HS-5 (cell line): ENCODE measurements at places on chromosomes 16 and 17.

DNA sequence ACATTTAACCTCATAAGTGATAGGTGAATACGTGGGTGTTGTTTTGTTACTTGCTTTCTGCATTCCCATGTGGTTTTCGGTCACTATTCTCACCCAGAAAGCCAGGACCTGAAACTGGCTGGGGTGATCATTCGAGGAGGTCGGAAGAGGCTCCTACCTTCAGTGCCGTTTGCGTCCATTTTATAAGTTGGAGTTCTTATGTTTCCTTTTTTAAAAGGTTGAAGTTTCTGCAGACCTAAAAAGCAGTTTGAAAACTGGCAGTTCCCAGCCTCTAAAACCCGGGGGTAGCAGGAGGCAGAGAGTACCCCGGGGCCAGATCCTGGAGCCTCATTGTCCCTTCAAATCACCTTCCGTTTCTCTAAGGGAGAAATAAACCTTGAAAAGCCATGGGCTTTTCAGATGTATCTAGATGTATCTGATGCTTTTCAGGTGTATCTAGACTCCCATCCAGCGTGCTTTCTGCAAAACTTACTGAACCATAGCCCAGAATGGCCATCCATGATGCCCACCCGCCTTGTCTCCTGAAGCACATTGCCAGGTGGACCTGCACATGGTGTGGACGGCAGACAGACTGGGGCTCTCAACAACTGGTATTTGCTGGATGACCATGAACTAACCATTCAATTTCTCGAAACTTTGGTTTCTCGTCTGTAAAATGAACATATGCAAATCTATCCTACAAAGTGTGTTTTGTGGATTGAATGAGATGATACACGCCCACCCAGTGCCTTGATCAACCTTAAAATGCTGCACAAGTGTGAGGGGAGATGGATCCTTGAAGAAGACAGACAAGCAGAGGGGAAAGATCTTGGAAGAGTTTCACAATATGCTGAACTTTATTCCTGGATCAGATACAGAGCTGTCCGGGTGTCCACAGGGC lies 1.3 kb downstream of the NLRC5 start:
- DNase-seq = no peak

GRCh38 chr16:66800856-66801255 lies 528 bp downstream of the TERB1 start:
- DNase-seq = no peak

GRCh38 chr17:77208217-77208808 lies 67.5 kb downstream of the SEC14L1 start:
- no peak for DNase-seq

DNA sequence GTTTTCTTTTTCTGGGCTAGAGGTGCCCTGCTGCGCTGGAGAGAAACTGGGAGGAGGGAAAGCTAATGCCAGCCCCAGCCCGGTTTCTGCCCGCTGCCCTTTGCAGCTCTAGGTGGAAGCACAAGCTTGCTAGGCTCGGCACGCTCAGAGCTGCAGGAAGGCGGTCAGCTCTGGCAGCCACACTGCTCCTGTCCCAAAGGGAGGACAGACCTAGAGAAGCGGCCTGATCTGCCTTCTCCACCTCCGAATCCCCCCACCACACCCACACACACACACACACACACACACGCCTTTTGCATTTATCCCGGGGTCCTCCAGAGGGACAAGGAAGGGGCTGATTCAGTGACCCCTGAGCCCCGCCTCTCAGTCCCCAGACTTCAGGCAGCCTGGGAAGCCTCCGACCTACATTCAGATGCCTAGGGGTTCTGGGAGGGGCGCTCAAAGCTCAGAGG lies 418.1 kb downstream of the SOX9 start:
- no peak for DNase-seq

DNA sequence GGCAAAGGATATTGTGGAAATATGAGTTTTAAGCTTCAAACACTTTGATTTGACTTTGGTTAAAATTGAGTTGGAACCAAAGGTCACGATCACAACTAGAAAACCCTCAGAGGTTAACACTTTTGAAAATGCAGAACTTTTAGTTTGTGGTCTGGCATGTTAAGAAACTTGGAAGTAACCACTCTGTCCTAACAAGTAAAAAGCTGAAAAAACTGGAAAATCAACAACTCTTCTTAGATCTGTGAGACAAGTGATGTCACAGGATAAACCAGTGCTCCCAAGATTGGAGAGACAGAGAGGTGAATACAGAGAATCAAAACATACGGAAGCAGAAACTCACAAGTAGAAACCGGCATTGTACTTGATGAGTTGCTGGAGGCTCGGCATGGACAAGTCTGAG lies 17.4 kb downstream of the MFSD6L start:
- no peak for DNase-seq

- no peak for DNase-seq
Measured at GRCh38 chr16:77048085-77048484, 142.9 kb upstream of the MON1B start.

GRCh38 chr16:11721781-11722467 lies 20.7 kb downstream of the TXNDC11 start:
- no peak for DNase-seq

GRCh38 chr16:68659412-68660358 lies 14.6 kb downstream of the CDH3 start:
- DNase-seq = no peak

GRCh38 chr16:66294507-66294906 lies 72.0 kb upstream of the CDH5 start:
- DNase-seq = no peak

DNA sequence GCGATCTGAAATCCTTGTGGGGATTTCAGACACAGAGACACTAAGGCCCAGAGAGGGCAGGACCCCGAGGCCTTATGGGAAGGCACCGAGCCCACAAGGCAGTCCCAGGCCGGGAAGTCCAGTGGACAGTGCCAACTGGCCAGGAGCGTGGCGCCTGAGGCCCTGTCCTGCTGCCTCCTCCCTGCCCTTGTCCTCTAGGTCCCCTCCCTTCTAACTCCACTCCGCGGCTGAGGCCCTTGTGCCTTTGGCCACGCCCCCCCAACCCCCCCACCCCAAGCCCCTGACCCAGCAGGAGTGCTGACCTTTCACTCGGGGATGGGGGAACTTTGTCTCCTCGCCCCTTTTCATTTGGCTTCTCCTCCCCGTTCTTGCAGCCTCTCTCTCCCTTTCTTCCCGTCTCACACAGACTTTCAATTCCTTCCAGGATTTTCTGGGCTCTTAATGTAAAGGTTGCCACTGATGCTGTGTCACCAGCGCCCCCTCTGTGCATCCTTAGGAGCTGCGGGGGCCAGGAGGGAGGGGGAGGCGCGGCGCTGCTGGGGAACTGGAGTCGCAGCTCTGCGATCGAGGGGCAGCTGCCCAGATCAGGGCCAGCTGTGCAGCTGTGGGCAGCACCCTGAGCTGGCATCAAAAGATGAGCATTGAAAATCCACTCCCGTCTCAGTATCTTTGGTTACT lies 29.1 kb downstream of the CRHR1 start:
- no peak for DNase-seq

GRCh38 chr16:50280932-50281331 lies 14.6 kb downstream of the ADCY7 start:
- DNase-seq = no peak

GRCh38 chr17:72639711-72640110 lies 452.8 kb downstream of the SLC39A11 start:
- DNase-seq = no peak

- peak; percentile 13 for DNase-seq
Measured at GRCh38 chr17:9768381-9768934, 22.9 kb downstream of the DHRS7C start.

- DNase-seq = no peak
Measured at GRCh38 chr17:2388020-2388682, 12.7 kb downstream of the MNT start.

GRCh38 chr17:557371-557770 lies 157.3 kb downstream of the VPS53 start:
- DNase-seq = no peak

DNA sequence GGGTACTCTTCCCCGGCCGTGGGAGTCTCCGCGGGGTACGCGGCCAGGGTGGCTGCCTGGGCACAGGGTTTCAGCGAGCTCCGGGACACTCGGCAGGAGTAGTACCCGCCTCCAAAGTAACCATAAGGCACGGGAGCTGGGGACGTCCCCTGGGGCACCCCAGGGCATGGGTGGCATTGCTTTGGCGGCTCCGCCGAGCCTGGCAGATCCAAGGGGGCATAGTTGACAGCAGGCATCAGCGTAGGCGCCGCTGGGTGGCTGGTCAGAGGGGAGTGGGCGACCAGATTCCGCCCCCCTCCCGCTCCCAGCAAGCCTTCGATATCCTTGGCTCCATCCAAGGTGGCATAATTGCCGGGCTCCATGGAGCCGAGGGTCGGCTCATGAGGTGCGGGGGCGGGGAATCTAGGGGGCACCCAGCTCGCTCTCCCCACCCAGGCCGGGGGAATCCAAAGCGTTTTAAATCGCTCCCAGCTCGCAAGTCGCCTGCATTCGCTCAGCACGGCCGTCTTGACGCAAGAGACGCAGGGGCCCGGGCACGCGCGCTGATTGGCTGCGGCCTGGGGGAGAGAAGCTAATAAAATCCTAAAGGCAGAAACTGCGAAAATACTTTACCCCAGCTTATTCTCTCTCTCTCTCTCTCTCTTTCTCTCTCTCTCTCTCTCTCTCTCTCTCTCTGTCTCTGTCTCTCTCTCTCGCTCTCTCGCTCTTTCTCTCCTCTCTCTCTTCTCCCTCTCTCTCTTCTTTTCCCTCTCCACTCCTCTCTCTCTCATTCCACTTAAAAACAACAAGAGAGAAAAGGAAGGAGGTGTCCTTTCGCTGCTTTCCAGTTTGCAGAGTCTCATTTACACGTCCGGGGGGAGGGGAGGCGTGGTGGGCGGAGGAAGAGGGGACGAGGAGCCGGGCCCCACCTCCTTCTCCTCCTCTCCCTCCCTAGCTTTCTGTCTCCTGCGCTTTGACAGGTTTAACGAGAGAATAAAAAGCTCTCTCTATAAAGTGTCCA lies at the start of gene HOXB13:
Gene HOXB13, minus strand, starts transcription at position 519 of the 1,000 bp plus-strand sequence. Its CDS starts 157 bp downstream, at position 362.
- peak; percentile 60 for DNase-seq

- no peak for DNase-seq
Measured at GRCh38 chr17:35191001-35191695, 3.0 kb downstream of the SLC35G3 start.

DNA sequence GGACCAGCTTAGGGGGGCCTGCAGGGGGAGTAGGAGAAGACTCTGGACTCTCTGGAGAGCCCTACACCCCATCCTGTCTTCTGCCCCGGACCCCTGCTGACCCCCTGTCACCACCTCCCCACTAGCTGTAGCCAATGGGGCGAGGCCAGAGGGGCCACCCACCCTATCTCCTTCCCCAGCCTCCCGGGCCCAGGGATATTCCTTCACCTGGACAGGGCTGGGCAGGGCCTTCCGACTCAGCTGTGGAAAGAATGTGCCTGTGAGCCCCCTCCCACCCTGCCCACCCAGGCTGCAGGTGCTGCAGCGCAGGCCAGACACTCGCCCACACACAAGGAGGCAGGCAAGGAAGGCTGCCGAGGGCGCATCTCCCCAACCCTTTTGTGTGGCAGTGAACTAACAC lies 23.0 kb downstream of the TSPOAP1 start:
- no peak for DNase-seq

DNA sequence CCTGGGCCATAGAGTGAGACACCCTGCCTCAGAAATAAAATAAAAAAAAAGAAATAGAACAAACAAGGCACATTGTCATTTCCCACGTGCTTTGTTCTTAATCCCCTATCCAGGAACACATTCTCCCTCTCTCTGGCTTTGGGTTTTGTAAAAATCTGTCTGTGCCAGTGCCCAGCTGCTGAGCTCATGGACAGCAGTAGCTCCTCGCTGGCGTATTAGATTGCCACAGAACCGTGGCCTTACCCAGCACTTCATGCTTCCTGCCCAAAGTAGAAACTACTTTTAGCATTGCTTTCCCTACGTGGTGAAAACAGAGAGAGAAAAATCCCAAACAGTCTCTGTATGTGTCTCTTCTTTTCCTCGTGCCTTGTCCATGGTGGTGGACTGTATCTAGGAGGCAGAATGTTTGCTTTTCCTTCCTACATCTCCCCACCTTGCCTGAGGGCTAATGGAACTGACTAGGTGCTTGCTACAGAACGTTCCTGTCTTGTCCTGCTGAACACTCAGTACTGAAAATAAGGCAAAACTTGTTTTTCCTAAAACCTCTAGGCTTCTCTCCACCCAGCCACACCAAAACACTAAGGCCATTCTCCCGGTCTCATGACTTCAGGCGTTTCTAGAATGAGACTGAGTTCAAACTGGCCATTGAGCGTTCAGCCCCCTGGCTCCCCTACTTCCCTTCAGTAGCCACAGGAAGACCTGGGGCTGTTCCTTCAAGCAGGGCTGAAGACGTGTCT lies 26.1 kb downstream of the MNT start:
- no peak for DNase-seq

DNA sequence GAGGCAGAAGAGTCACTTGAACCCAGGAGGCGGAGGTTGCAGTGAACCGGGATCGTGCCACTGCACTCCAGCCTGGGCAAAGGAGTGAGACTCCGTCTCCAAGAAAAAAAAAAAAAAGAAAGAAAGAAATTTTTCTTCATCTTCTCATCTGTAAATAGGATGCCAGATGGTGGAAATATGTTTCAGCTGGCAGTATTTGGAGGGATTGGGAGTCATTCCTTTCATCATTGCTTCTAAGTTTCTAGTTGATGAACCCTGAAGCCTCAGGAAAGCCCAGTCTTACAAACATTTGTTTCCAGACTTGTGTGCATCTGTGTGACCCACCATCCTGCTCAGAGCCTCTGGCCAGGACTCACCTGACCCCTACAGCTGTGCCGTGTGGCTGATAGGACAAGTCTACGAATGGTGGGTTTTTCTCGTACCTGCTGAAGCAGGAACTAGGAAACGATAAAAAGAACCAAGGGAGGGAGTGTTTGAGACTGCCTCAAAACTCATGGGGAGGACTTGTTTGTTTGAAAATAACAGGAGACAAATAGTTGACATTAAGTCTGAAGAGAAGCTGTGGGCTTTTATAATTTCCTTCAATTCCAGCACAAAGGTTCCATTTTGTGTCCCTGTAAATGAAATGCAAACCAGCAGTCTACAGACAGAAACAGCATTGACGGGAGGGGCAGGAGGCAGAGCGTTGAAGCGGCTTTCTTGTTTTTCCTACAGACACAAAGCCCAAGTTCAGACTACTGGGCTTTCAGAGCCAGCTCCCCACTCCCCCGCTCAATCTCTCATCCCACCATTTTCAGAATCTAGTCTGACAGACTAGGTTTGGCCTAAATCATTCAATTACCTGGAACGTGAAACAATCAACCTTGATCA lies 24.9 kb downstream of the CDRT4 start:
- no peak for DNase-seq

DNA sequence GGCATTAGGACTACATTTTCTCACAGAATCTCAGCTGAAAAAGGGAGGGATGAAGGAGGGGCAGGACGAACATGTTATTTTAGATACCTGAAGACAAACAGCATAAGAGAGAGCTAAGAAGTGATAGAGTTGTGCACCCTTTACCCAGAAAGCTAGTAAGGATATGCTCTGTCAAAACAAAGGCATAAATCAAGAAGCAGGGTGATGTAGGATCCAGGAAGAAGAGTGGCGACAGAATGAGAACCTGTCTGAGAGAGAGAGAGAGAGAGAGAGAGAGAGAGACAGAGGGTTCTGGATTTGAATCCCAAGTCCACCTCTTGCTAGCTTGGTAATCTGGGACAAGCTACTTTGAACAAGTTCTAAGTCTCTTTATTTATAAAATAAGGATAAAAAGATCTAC lies 103.4 kb downstream of the SPAG9 start:
- DNase-seq = no peak

- no peak for DNase-seq
Measured at GRCh38 chr17:17494870-17495535, 1.2 kb downstream of the RASD1 start.

- DNase-seq = no peak
Measured at GRCh38 chr17:4839965-4840892, 7.1 kb downstream of the MINK1 start.

GRCh38 chr17:59845595-59846393 lies 46.9 kb downstream of the TUBD1 start:
- no peak for DNase-seq
